ENCODE measurements at places on chromosomes 2 and 18.

GRCh38 chr18:63427558-63427957 is 5.3 kb upstream of the VPS4B start:
- DNase-seq, result no peak

DNA sequence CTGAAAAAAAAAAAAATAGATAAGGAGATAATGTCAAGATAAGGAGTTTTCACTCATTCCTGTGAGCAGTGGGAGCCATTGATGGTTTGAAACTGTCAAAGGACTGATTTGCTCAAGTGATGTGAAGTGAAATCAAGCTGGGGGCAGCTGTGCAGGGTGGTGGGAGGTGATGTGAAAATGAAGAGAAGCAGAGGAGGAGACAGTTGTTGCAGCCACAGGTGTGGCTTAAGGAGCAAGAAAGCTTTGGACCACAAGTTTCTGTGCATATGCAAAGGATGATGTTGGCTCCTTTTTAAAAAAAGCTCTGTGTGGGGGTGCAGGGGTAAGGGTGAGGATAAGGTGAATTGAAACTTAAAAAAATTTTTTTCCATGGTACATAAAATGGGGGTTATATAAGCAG is 8.3 kb downstream of the EFR3B start:
- no peak for DNase-seq

GRCh38 chr2:28977176-28977875 is 3.8 kb upstream of the TOGARAM2 start:
- no peak for DNase-seq

DNA sequence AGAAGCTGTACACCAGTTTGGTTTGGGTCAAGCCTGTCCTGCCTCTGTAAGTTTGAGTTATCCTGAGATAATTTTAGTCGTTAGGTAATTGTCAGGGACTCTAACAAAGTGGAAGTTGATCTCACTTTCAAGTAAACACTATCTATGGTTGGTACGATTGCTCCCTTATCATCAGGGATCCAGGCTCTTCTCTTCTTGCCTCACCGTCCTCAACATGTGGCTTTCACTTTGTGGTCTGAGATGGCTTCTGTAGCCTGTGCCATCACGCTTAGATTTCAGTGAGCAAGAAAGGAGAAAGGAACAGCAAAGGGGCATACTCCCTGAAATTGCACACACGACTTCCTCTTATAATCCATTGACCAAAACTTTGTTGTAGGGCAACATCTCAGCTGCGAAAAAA is 115.6 kb downstream of the CTAGE1 start:
- DNase-seq, result no peak

DNA sequence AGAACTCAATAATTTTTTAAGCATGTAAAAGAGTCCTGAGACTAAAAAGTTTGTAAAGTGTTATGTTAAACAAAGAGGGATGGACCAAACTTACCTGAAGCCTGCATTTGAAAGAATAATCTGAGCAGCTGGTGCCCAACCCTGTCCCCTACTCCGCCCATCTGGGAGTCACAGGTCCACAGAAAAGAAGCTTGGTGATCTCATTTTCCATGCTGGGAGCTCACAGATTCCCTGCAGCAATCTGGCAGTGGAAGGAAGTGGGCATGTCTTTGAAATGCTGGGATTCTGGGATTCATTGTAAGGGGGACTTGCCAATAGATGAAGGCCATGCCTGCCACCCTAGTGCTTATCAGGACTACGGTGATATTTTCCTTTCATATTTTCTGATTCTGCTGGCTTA is 17.9 kb downstream of the CDH2 start:
- DNase-seq, result no peak

GRCh38 chr2:102251042-102251848 is 60.1 kb upstream of the IL1RL1 start:
- DNase-seq, result peak; percentile 58

- no peak for DNase-seq
Measured at GRCh38 chr2:156356014-156356754, 23.7 kb upstream of the NR4A2 start.

DNA sequence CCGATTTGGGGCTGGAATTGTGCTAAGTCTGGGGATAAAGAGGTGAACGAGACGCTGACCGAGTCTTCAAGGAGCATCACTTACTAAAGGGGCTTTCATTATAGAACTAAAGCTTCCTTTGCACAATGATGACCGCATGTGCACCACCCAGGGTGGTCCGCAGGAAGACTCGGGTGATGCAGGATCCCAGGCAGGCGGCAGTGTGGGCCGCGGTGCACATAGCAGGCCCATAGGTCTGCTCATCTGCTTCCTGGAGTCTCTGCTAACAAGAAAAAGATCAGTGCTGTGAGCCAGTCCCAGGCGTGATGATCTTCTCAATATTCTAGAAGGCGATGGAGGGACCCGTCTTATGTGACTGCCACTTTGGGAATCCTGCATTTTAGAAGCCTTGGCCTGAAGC is 122.8 kb downstream of the PXDN start:
- DNase-seq, result no peak

GRCh38 chr2:154704991-154705390 is 6.5 kb downstream of the KCNJ3 start:
- DNase-seq, result no peak

DNA sequence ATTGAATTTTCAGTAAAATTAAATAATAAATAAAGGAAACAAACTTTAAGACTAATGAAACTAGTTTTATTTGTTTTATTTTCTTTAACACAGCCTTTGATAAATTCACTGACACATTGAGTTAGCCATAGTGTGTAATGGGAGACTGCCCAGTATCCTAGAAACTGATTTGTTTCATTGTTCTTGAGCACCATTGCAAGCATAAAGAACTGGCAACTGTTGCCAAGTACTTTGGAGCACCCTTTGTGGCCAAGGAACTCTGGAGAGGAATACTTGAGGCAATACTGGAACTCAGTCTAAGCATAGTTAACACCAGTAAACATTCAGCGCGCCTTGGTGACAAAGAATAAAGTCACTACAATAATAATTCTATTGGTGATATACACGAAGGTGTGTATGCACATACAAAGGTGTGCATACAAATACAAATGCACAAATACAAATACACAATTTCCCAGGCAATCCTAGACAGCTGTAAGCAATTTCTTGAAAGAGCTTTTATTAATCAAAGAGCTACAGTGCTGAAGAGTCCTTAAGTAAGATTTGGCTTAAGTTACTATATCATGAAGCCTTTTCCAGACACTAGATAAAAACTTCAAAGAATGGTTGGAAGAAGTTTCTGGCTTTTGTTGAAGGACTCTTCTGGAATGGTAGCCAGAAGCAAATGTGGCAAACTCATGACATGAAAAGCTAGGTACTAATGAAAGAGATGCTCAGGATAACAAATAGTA is 1371.2 kb downstream of the LRP1B start:
- no peak for DNase-seq

DNA sequence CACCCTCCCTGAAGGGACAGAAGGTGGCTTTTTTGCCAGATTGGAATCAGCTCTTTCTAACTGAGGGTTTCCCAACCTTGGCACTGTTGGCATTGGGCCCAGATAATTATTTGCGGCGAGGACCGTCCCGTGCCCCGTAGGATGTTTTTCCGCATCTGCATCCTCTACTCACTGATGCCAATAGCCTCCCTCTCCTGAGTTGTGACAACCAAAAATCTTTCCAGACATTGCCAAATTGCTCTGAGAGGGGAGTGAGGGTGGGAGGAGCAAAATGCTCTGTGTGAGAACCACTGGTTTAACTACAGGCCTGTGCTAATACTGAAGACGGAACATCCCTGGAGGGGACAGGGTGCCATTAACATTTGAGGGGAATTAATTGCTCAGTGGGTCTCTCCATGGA is 33.6 kb upstream of the GLI2 start:
- no peak for DNase-seq

GRCh38 chr2:46299365-46300263 is 2.4 kb downstream of the EPAS1 start:
- DNase-seq, result no peak

GRCh38 chr2:16763493-16763899 is 97.9 kb upstream of the CYRIA start:
- DNase-seq, result no peak

GRCh38 chr2:161609930-161610329 is 14.3 kb upstream of the SLC4A10 start:
- DNase-seq, result no peak

- DNase-seq, result no peak
Measured at GRCh38 chr2:240935103-240935876, 29.2 kb downstream of the CROCC2 start.

DNA sequence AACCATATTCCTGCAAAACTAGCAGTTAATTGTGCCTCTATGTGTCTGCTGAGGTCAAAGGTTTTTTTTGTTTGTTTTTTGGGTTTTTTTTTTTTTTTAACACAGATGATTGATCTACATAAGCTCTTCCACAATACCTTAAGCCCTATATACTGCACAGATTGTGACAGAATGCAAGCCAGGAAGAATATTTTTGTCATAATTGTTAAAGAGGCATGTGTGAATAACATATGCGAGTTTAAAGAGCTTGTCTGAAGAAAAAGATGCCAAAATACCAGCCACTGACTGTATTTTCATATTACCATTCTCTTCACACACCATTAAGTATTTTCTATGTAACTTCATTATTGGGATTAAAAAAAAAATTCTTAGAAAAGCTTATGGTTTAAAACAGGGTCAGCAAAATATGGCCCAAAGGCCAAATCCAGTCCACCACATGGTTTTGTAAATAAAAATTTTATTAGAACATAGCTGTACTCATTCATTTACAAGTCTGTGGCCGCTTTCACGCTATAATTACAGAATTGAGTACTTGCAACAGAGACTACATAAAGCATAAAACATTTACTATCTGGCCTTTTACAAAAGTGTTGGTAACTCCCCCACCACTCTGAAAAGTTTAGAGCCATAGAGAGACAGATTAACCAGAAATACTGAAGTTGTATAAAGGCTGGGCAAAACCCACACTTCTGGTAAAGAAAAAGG is 89.9 kb downstream of the TRIP12 start:
- no peak for DNase-seq

DNA sequence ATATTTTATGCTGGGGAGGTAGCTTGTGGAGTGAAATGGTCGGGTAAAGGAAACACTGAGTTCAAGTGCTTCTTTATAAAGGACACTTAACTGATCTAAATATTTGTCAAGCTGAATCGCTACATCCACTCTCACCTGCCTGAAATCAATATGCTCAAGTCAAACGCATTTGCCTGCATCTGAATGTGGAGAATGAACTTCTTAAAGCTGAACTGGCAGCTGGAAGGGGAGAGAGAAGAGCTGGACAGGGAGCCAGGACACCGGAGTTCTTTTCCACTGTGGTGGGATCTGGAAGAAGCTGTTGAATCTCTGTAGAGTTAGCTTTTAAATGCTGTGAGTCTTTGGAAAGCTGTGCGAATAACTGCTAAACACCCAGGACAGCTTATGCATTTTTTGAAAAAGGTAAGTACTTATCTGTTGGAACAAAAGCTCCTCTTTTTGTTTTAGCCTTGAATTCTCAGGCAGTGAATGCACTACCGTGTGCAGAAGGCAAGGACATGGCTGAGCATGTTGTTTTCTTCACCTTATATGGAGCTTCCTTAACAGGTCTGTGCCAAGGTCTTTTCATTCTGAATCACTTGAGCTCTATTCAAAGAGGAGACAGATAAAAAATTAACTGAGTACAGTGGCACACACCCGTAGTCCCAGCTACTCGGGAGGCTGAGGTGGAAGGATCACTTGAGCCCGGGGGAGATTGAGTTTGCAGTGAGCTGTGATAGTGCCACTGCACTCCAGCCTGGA is 74.2 kb upstream of the KLF7 start:
- no peak for DNase-seq

GRCh38 chr2:102418421-102418961 is 4.5 kb upstream of the IL18RAP start:
- DNase-seq, result peak; percentile 67

DNA sequence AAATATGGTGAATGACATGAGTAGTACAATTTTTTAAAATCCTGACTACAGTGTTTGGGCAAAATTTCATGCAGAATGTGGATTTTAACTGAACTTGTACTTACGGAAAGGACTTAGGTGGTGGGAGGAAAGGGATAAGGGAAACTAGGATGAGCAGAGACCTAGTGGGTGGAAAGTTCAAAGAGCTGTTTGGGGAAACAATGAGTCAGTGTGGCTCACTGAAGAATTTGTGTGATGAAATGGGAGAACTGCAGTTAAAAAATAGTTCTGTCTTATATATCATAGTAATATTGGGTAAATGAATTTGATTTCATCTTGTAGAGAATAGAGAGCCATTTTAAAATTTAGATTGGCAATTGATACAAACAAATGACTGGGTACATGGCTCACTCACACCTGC is 220.1 kb upstream of the CTAGE1 start:
- DNase-seq, result no peak

DNA sequence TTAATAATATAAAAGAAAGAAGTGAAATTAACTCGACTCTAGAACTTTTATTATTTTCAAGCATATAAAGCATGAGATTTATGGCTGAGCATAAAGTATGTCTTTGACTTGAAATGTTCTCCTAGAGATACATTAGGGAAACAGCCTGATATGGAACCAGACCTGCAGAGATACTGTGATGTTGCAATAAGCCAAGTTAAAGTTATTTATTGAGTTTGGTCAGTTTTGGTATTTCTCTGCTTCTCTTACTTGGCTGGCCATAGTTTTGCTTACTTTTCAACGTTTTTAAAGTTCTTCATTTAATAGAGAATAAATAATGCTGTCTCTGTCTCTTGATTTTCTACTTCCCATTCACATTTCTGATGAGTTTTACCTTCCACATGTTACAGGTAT is 76.0 kb downstream of the GFPT1 start:
- DNase-seq, result no peak

DNA sequence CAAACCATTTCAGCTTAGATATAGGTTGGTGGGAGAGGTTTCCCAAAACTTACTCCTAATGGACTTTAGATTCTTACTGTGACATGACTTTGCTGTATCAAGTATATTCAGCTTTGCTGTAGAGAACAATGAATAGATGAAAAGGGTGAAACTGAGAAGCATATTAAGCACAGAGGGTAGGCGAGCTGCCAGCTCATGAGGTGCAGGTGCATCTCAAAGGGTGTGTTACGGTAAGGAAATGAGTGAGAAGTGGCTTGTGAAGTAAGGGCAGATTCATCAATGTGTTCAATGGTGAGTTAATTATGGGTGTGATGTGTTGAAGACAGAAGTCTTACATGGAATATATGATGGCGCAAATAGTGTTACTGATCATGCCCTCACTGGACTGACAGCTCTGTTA is 49.3 kb downstream of the CD8B2 start:
- DNase-seq, result no peak

- DNase-seq, result no peak
Measured at GRCh38 chr2:20205915-20206524, 18.9 kb downstream of the SDC1 start.

DNA sequence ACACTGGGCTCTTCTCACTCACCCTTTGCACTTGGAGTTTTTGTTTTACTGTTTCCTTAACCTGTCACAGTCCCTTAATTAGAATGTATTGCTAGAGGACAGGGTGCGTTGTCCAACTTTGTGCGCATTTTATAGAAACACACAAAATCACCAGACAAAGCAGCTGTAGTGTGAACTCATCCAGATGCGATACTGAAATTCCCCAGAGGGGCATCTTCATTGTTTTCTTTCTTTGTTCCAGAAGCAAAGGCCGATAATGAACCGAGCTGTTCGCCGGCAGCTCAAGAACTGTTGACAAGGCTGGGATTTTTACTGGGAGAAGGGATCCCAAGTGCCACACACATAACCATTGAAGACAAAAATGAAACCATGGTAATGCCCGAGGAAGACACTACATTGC is 137.6 kb downstream of the WDSUB1 start:
- DNase-seq, result no peak

GRCh38 chr18:25457601-25458000 is 105.6 kb upstream of the ZNF521 start:
- DNase-seq, result no peak

Data from CD4-positive, alpha-beta T cell treated with Interleukin-15 for 4 hours (primary cell).